Bone marrow (tissue), 2 donors: ENCODE measurements at places on chromosomes 3 and 15.

DNA sequence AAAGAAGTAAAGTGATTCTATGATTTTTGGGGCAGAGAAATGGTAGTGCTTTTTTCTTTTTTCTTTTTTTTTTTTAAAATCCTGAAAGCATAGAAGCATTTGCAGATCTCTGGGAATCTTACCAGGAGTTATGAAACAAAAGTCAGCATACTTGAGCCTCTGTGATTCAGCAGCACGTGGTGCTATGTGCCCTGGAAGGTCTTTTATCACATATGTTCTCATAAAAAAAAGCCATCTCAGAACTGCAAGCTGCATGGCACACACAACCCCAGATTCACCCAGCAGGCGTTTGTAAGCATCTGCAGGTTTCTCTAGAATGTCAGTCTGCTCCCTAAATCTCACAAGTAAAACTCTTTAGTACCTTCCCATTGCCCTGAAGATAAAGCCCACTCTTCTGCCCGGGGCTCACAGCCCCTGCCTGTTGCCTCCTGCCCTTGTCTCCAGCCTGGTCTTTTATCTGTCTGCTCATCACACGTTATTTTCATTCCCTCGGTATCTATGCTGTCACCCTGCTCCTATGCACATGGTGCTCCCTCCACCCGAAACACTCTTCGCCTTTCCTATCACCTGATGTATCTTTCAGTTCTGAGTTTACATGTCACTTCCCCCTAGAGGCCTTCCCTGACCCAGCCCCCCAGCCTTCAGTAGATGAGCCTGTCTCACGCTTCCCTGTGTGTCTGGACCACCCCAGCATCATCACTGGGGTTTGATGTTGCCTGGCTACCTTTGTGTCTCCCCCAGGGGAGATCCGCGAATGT is 72.4 kb downstream of the CHDH start:
- no peak for DNase-seq

DNA sequence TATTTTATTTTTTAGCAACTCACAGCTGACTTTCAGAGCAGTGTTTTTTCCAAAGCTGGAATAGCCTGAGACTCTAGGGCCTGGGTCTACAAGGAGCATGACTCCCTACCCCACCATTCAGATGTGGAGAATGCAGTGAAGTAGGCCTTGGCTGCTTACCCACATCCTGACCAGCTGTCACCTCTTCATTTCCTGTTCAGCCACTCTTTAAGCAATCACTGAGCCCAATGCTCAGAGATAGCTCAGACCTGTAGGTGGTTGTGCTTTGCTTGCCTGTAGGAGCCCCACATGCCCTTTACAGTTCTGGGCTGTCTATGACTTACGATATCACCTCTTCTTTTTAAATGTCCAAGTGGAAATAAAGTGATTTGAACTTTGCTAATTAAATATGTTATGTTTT is 148.1 kb downstream of the NEK11 start:
- DNase-seq = no peak

GRCh38 chr3:73766599-73767381 is 142.0 kb upstream of the PDZRN3 start:
- DNase-seq = no peak

- DNase-seq = no peak
Measured at GRCh38 chr3:1783995-1784394, 314.7 kb upstream of the CNTN4 start.

- no peak for DNase-seq
Measured at GRCh38 chr3:15355086-15355485, 22.7 kb upstream of the SH3BP5 start.

- no peak for DNase-seq
Measured at GRCh38 chr15:62572797-62573196, 407.7 kb upstream of the C2CD4B start.

DNA sequence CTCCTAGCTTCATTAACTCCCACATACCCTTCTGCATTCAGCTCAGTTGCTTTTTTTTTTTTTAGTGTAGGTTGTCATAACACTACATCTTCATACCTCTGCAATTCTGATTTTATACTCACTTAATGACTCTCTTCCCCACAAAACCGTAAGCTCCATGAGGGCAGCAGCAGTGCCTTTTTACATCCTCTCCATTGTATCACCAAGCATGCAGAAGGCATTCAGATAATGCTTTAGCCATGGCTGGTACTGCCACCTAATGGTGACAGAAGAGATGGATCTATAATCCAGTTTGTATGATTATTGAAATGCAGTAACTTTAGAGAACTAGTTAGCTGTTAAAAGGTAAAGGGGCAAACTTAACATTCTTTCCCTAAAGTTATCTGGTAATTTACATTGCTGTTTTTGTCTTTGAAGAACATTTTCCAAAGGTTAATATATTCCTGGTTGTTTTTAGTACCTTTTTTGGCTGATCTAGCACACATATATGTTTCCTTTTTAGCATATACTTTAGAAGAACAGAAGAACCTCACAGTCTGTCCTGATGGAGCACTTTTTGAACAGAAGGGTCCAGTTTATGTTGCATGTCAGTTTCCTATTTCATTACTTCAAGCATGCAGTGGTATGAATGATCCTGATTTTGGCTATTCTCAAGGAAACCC is 36.8 kb downstream of the ATP1B3 start:
- no peak for DNase-seq

- no peak for DNase-seq
Measured at GRCh38 chr3:18649666-18650363, 224.7 kb upstream of the SATB1 start.

DNA sequence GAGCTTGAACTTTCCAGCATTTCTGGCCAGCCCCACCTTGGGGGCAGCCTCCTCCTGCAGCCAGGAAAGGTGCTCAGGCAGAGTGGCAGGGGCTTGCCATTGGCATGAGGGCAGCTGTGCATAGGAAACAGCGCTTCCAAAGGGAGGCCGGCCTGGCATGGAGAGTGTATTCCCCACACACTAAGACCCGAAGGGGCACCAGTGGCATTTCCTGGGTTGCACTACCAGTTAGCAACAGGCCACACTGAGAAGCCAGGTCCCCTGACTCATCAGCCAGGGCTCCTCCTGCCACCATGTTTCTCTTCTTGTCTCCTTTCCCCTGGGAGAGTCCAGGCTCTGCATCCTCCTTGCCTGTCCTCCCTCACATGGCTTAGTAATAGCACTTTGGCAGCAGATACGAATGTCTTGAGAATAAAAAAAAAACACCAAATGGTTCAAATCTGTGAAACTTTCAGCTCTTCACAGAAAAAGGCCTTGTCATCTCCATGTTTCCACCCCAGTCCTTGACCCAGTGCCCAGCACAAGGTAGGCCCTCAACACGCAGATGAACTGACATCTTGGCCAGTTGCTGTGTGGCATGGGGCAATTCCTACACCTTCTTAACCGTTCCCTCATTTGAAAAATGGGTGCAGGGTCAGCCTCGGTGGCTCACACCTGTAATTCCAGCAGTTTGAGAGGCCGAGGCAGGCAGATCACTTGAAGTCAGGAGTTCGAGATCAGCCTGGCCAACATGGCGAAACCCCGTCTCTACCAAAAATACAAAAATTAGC is 180.4 kb downstream of the SMAD6 start:
- DNase-seq = no peak

DNA sequence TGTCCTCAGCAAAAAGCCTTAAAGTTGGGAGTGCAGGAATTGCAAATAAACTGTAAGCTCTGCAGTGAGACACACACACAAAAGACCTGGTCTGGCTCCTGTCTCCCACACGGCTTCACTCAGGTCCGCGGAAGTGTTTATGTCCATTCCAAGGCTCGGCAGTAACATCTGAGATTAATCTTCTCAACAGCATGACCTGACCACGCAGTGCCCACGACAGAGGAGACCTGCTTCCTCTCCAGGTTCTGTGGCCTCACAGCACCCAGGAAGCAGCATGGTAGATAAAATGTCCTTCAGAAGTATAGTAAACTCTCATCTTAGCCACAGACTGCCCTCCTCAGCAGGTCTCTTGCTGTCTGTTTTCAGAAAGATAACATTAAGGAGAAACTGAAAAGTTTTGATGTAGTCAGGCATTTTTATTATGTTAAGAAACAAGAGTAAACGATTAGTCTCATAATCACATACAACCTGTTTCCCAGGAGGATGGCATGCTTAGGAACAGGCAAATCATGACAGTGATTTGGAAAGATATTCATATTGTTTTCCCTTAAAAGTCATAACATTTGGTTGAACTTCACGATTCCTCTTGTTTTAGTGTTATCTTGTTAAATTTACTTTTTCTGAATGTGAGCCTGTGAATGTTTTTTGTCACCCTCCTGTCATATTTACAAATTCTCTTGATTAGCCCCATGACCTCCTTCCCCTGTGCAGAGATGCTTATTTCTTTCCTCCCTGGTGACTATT is 34.6 kb downstream of the CD200R1L start:
- DNase-seq = no peak

- no peak for DNase-seq
Measured at GRCh38 chr15:64774629-64775493, 528 bp downstream of the RBPMS2 start.

DNA sequence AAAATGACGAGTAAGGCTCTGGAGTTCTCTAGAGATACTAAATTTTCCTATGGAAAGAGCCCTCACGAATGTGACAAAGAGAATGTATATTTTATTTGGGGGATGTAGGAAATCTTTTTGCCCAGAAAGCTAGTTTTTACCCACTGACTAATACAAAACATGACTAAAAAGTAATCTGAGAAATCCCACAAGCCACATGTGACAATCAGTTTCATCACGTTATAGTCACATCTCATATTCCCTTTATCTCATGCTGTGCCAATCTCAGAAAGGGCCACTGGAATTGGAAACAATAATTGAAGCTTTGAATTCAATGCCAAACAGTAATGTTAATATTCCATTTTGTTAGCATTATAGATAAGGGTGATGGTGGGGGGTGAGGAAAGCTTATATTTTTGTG is 509.0 kb upstream of the GOLIM4 start:
- DNase-seq = no peak

DNA sequence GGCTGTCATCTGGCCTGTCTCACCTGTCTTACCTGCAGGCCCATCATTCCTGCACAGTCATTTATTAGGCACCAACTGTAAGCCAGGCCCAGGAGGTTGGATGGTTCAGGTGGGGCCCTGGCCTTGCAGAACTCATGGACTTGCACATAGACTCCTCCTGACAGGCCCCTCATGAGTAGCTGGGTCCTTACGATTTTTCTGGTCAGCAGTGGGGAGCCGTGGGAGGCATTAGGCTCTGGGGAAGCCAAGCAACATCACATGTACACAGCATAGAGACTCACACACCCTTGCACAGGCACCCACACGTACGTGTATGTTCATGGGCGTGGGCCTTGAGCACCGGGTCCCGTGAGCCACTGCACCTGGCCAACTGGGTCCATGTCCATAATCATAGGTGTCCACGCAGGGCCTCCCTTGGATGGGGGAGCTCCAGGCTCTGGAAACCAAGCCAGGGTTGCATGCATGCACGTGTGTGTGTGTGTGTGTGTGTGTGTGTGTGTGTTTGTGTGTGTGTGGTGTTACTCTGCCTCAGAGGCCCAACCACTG is 20.3 kb downstream of the CISH start:
- DNase-seq = no peak
